ENCODE measurements at places on chromosomes 5 and 9.

GRCh38 chr9:95857124-95857523 is 18.4 kb upstream of the ERCC6L2 start:
- no peak for DNase-seq

DNA sequence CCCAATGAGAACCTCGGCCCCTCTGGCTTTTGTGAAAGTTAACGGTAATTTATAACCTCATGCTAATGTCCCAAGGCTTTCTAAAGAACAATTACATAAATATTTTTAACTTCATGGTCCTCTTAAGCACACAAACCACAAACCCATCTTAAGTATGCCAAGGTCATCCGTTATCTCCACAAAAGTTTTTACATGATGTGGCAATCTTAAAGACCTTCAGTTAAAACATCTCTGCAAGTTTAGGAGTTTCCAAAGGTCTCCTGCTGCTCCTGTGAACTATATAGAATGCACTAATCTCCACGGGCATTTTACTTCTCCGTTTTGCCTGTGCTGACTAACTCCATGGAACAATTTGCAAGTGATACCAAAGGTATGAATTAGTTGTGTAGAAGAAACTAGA is 228.2 kb downstream of the TLE1 start:
- DNase-seq = no peak

DNA sequence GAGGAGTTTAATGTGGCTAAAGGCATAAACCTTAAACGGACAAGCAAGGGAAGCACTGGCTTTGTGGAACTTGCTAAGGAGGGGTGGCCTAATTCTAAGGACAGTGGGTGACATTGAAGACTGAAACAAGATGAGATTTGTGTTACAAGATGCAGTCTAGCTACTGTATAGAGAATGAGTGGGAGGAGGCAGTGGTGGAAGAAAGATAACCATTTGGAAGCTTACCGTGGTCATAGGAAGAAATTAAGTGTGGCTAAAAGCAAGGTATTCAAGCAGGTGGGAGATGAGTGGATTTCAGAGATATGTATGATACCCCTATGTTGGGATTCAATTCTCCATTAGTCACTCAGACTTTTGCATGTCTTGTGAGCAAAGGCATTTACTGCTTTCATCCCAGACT is 4.6 kb downstream of the PAM start:
- DNase-seq = no peak

DNA sequence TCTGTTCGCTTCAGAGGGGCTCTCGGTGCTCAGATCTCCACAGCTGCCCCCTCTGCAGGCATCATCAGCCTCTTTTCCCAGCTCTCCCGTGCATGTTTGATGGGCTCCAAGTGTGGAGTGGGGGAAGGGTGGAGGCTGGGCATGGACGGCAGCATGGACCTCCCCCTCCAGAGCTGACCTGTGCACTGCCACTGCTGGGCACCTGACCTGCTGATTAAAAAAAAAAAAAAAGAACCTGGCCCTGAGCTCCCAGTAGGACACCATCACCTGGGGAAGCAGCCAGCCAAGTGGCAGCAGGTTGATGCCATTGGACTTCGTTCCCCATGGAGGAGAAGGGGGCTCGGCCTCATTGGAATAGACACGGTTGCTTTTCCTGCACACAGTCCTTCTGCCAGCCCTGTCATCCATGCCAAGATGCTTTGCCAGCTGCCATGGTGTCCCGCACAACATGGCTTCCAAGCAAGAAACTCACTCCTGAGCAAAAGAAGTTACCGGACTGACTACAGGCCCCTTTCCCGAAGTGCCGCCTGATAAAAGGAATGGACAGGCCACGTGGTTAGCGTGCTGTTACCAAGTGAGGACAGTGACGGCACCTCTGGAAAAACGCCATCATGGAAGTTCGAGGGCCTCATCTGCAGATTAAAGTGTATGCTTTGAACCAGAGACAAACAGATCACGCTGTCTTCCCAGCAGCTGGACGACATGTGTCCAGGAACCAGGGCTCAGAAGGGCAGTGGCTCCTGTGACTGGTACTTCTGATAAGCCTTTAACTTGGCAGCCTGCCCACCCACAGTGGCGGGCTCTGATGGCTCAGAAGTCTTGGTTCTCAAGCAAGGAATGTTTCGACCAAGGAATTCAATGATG is 14.7 kb upstream of the BRD3OS start:
- DNase-seq = no peak

DNA sequence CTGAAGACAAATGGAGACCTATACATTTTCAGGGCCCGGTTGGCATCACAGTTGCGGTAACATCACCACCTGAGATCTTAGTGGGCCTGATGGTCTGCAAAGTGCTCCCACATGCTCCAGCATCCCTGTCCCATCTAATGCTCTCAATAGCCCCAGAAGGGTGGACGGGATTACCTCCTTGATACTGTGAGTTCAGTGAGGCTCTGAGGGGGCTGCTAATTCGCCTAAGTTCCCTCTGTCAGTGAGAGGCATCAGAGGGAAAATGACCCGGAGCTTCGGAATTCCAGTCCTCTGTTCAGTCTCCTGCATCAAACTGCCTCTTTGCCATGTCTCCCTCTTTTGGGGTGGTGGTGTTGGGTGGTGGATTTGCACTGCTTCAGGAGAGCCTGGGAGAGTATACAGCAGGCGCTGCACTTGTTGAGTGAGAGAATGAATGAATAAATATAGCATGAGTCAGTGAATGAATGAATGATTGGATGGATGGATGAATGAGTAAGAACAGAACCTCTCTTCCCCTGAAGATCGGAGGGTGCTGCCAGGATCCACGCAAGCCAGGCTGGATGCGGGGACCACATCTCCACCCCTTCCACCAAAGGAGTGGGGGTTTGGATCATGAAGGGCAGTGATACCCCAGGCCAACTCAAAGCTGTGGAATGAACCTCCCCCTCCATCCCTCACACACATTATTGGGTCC is 141.0 kb downstream of the GABBR2 start:
- DNase-seq = no peak

GRCh38 chr9:96183751-96184150 is 118.2 kb downstream of the HSD17B3 start:
- DNase-seq = no peak

GRCh38 chr5:116806836-116807235 is 232.2 kb upstream of the SEMA6A start:
- no peak for DNase-seq

GRCh38 chr5:115463983-115464382 is 80.6 kb downstream of the FEM1C start:
- DNase-seq = no peak

DNA sequence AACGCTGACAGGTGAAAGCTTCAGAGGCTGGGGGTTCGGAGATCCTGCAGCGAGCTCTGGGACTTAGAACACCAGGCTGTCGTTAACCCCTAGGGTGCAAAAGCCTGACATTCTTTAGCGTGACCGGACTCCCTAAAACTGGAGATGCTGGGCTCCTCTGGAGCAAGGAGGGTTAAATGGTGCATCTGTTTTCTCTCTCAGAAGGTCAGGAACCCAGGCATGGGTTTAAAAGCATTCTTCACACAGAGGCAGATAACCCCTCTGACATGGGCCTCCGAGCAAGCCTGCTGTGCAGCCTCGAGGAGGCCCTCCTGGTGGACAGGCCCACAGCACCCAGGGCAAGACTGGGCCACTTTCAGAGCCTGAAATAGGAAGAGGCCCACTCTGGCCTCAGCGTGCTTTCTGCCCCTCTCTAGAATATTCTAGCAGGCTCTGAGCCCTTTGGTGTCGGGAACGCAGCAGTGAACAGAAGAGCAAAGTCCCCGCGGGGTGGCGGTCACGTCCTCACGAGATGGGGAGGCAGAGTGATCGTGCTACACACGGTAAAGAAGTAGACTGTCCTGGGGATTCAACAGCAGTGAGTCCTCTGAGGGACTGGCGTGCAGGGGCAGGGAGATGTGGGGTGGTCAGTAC is 124.8 kb downstream of the COL23A1 start:
- DNase-seq = no peak

GRCh38 chr5:138051441-138052296 is 18.8 kb upstream of the FAM13B start:
- no peak for DNase-seq

DNA sequence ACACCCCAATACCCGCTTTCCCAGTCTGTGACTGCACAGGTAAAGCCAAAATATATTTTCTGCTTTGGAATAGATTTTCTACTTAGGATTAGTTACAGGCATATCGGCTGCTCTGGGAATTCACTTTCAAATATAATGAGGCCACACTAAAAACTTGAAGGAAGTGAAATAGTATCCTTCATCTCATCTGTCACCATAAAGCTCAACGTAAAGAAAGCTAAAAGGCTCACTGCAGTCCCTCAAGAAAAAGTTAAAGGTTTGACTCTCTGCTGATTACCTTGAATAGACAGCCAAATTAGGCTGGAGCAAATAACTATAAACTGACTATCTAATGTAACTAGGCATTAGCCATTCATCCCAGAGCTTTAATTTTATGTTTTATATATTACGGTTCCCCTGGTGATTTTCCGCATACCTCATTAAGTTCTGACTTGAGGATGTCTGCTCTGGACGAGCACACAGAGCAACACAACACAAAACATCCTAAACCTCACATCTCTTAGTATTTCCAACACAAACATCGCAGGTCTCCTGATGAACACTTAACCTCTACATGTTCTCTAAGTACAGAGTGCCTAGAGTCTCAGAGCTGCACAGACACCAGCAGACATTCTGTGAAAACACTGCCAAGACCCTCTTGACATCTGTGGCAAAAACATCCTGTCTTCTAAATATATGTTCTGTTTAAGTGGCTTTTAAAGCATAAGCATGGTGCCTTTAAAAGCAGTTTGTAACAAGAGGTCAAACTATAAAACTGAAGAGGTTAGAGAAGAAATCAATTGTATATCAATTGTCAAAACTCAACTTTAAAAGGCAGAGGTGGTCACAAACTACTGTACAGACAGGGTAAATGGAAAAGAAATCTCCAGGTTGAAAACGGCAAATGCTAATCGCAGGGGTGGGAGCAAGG is 35.4 kb downstream of the ELAVL2 start:
- DNase-seq = no peak

DNA sequence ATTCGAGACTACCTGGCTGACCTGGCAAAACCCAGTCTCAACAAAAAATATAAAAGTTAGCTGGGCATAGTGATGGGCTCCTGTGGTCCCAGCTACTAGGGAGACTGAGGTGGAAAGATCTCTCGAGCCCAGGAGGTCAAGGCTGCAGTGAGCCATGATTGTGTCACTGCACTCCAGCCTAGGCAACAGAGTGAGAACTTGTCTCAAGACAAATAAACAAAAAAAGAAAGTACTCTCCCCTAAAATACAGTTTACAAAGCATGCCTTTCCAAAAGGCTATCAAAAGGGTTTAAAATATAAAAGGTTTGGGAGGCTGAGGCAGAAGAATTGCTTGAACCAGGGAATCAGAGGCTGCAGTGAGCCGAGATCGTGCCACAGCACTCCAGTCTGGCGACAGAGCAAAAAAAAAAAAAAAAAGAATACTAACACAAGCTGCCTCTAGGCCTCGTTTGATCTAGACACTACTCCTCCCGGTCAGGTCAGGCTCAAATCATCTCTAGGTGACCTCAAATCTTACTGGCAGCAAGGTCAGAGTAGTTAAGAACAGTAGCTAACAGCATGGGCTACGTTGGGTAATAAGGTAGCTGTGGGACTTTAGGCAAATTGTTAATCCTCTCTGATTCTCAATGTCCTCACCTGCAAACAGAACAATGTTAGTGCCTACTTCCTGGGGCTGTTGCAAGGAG is 9.3 kb downstream of the NAIF1 start:
- no peak for DNase-seq

GRCh38 chr5:125004009-125004408 is 257.6 kb upstream of the ZNF608 start:
- no peak for DNase-seq

DNA sequence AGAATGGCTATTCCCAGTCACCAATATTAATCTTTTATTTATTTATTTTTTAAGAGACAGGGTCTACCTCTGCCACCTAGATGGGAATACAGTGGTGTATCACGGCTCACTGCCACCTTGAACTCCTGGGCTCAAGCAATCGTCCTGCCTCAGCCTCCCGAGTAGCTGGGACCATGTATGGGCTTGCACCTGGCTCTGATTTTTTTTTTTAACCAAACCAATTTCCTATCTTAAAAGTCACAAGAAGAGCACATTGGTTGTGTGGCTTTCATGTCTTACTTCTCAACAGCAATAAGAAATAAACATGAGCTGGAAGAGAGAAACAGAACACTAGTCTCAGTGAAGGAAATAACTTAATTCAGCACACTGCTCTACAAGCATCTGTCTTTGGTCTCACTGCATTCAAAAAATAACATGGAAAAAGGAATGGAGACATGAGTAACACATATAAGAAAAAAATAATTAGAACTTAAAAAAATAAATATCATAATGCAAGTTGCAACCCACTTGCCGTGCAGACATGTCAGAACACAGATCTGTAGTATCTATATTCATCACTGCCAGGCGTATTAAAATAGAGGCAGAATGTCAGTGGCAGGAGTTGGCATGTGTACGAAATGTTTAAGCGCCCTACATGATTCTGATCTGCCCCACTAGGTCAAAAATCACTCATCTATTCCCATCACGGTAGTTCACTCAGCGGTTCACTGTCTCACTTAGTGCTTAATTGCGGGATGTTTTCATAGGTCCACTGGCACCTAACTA is 66.4 kb downstream of the EFNA5 start:
- no peak for DNase-seq

GRCh38 chr9:126962336-126962735 is 47.8 kb downstream of the RALGPS1 start:
- no peak for DNase-seq

GRCh38 chr5:11334404-11334803 is 569.8 kb downstream of the CTNND2 start:
- no peak for DNase-seq

DNA sequence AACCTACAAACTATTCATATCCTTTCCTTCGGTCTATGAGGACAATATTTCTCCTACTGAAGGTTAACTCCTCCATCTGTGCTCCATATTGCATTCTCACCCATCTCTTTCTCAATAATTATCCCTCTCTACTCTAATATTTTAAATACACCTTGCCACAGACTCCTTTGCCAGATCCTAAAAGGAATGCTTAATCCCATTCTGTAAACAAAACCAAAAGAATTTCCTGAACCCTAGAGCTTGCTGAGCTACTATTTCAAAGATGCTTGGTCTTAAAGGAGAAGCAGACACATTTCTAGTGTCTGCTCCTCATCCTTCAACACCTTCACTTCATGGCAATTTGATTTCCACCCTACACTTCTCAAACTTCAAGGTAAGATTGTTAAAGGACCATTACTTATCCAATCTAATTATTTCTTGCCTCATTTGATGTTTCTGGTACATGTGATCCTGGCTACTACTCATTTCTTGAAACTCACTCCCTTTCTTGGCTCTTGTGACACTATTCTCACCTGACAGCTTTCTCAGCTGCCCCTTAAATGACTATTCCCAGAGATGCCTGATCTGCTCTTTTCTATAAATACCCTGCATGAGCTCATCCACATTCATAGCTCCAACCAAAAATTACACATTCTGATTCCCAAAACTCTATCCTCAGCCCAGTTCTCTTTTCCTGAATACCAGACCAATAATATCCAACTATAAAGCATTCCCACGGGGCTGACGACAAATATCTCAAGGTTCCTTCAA is 20.2 kb downstream of the HOMER1 start:
- DNase-seq = no peak

GRCh38 chr9:68429631-68430030 is 73.2 kb downstream of the PGM5 start:
- no peak for DNase-seq
